ENCODE measurements at places on chromosomes 7 and 10.

GRCh38 chr7:2734751-2735571 lies 47.0 kb downstream of the AMZ1 start:
- peak; percentile 65 for DNase-seq

- DNase-seq = no peak
Measured at GRCh38 chr7:25786936-25787335, 365.1 kb upstream of the NFE2L3 start.

GRCh38 chr7:143385891-143386781 lies 5.0 kb downstream of the ZYX start:
- no peak for DNase-seq

- peak; percentile 63 for DNase-seq
Measured at GRCh38 chr7:24755541-24756407, 1.5 kb downstream of the GSDME start.

- DNase-seq = no peak
Measured at GRCh38 chr7:30671793-30672465, 10.3 kb downstream of the CRHR2 start.

DNA sequence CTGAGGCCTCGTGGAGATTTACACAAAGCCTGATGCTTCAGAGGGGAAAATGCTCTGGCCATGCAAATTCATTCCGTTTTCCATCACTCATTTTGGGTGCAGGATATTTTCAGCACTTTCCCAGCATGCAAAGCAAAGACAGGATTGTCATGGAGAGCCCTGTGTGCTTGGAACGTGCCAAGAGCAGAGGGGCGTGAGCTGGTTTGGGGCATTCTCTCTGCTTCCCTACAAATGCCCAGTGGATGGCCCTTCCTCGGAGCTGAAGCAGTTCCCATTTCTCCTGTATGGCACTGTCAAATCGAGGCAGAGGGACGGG lies 164.1 kb downstream of the PRKAG2 start:
- no peak for DNase-seq

GRCh38 chr7:126667742-126668366 lies 584.9 kb downstream of the GRM8 start:
- no peak for DNase-seq

GRCh38 chr10:58555170-58555929 lies 42.7 kb downstream of the BICC1 start:
- DNase-seq = no peak

GRCh38 chr10:110918643-110919348 lies at the start of gene BBIP1:
BBIP1 (minus strand) TSS chr10:110919180; CDS start chr10:110918157, 1,023 bp downstream.
- DNase-seq = peak; percentile 100

DNA sequence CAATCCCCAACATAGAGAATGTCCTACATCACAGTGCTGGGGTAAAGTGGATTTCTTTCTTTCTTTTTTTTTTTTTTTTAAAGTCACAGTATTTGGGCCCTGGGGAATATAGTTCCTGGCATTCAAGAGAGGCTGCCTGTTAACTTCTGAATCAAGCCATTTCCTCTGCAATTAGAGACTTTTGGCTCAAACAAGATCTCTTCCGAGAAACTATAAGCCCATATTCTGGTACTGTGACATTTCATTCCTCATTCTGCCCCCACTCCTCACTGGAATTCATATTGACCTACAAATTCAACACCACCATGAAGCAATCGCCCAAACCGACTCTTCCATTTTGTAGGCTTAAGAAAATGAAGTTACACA lies 187.4 kb downstream of the PHTF2 start:
- no peak for DNase-seq

- DNase-seq = no peak
Measured at GRCh38 chr7:140084972-140085371, 22.2 kb upstream of the PARP12 start.

DNA sequence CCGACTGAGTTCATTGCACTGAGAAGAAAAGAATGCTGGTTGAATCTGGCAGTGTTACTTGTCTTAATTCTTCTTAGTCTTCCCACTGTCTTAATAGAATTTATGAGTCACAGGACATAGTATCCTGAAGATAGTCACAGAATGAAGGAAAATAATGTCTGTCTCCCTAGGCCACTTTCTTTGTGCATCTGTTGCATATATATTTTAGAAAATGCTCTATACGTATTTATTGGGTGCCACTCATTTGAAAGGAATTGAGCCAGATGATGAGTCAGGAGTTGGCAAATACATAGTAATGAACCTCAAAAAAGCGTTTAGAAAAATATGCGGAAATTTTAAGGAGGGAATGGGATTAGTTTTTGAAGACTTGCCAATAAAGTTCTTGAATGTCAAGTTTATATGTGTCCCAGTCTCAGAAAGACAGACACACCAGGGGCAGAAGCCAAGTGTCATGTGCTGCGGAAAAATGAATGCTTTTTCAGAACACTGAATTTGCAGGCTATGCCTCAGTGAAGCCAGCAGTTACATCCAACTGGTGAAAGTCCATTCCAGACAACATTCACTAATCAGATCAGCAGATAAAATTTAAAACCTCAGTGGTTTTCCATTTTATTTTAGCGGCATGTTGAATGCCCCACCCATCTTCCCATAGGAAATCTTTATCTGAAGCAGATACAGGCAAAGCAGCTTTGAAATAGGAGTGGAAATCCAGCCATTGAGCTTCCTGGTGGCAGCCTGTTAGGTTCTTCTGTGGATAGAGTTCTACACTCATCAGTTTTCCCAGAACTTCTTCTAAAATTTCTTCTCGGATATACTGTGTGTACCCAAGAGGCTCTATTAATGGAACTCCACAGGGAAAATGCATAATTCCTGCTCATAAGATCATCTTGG lies 308.4 kb downstream of the BICC1 start:
- no peak for DNase-seq

DNA sequence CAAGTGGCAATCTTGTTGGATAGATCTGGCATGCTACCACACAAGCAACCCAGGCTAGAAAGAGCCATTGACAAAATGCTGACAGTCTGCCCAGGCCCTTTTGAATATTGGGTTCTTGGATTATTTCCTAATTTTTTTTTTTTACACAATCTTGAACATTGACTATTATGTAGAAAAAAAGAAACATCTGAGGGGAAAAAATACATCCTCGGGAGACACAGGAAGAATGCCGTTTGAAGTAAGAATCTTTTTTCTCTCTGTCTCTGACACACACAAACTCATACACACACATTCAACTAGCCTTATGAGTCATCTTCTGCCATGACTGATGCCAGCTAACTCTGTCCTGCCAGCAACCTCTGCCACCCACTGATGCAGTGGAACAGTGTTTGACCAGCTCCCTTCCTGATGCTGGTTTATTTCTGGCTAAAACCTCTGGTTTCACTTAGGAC lies 47.2 kb downstream of the SORBS1 start:
- DNase-seq = peak; percentile 85

- no peak for DNase-seq
Measured at GRCh38 chr10:86373251-86373650, 6.7 kb upstream of the GRID1 start.

DNA sequence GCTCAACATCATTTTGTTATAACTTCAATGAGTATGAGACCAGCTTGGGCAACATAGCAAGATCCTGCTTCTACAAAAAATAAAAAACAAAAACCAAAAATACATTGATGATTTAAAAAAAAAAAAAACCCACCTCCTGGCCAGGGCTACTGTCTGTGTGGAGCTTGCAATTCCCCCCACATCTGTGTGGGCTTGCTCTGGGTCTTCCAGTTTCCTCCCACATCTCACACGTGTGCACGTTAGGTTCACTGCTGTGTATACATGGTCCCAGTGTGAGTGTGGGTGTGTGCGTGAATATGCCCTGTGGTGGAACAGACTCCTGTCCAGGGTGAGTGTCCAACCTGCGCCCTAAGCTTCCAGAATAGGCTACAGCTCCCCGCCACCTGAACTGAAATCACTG lies 41.6 kb downstream of the ATE1 start:
- no peak for DNase-seq

DNA sequence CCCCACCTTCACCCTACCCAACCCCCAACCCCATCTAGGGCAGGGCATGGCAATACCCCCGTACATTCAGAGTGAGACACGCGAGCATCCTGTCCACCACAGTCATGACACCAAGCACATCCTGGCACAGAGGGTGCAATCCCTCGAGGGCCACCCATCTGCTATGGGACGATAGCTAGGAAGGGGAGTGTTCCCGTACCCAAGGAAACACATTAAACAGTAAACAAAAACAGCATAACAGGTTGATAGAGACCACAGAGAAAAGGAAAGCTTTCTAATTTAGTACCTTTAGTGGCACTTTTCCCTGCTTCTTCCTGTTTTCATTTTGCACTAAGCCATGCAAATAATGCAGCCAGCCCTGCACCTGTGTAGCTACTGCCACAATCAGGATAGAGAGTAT lies 2.3 kb upstream of the SMKR1 start:
- DNase-seq = no peak

DNA sequence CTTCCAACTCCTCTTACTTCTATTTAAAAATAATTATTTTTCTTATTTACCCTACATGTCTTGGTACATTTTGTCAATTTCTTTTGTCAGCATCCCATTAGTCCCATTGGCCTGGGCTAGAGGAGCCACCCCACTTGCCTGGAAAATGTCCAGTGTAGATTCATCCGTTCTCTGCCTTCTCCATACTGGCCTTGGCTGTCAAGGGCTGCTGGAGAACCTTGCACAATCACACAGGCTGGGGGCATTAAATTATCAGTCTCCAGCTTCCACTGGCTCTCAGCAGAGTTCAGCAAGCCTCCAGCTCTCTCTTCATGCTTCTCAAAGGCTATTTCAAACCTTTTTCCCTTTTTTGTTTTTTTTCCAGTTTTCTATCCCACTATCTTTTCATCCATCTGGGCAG lies 13.8 kb upstream of the ZCCHC24 start:
- no peak for DNase-seq

- peak; percentile 46 for DNase-seq
Measured at GRCh38 chr7:138935465-138936011, 45.7 kb downstream of the KIAA1549 start.

DNA sequence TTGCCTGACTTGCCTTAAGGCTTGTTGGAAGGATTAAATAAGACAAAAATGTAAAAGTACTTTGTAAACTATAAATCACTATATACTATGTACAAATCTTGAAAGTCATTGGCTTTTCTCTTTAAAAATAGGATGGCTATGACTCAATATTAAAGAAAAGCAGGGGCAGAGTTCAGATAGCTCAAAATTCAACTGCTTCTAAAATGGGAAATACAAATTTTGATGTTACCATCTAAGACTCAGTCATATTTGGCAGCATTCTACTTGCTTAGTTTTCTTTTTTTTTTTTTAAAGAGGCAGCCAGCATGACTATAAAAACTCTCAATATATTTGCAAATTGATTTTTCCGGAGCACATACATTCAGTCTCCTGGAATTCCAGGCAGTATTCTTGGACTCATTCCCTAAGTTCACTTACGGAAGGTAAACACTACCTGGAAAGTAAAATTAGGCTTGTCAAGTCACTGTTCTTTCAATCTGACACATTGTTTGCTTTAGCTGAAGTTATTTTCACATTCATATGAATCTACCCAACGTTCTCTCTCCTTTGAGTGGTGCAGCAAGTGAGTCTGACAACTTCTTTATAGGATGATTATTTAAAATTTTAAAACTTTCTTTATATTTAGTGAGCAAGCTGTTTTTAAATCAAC lies 133.8 kb upstream of the CCDC6 start:
- no peak for DNase-seq

- no peak for DNase-seq
Measured at GRCh38 chr7:27735165-27735564, 4.8 kb upstream of the TAX1BP1 start.

DNA sequence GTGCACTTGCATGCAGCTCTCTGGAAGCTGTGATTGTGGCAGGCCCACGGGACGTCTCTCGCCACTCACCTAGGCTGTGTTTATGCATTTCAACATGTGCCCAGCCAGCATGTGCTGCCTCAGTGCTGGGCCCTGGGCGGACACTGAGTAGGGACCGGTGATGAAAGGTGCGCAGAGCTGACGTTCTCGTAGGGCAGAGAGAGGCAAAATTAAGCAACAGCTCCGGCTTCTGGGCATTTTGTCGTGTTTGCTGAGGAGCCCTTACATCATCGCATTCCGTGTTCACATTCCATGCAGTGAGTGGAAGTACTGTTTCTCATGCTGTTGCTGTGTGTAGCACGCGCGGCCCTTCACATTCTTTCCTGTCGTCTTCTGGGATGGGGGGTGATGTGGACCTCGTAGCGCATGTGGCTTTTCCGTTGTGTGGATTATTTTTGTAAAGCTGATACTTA lies 50.5 kb downstream of the PRF1 start:
- DNase-seq = no peak

DNA sequence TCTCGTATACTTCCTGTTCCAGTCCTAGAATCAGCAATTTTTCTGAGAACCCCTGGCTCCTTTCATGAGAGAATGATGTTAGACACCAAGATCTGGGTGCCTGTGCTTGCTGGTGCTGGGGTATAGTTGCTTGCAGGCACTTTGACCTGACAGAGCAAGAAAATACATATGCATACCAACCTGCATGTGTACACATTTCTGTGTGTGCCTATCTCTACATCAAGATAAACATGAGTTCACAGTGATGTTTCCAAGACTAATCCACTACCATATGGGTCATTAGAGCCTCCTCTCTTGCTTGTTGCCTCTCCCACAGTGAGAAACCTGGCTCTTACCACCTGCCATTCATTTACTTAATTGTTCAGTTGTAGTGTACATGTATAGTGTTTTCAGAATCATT lies 229.1 kb upstream of the IGFBP3 start:
- DNase-seq = no peak

DNA sequence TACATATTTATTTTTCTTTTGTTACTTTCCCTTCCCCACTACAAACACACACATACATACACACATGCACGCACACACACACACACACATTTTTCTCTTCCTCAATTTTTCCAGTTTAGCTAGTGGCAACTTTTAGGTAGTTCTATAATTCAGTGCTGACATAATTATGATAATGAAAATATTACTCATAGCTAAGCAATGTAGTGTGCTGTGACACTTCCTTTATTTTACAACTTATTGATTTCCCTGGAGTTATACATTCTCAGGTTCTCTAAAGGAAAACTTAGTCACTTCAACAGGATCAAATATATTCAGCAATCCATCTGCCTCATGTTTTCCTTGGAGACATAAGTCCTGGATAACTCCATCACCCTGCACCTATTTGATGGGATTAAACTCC lies 151.6 kb downstream of the CACNA2D1 start:
- DNase-seq = no peak

DNA sequence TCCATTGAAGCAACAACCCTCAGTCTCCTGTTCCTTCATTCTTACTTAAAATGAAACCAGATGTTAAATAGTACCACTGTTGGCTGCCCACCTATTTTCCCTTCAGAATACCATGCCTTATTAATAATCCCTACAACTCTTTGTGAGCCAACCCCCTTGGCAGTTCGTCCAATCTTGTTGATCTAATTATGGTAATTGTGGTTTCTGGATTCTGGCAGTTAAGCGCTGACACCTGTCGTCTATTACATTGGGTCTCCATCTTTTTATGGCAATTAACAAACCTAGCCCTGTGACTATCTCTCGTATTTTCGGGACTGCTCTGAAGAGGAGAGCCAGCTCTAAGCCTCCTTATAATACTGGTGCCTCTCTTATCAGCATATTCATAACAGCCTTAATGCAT lies 432.0 kb downstream of the ATRNL1 start:
- DNase-seq = no peak

DNA sequence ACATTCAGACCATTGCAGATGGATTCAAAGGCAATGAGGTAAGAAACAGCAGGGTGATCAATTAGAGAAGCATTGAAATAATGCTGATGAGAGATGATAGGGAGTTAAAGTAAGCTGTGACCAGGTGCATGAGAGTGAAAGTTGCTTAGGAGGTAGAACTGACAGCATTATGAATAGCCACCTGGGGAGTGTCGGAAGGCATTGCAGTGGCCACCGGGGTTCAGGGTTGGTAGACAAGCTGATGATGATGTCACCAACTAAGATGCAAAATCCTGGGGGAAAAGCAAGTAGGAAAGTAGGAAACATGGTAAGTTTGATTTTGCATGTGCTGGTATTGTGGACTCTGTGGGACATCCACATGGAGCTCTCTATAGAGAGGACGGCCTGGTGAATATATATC lies 211.9 kb upstream of the ETV1 start:
- no peak for DNase-seq

All from Ammon's horn (tissue), 1 donor.